Tibial nerve (tissue), 4 donors: ENCODE measurements at places on chromosomes 4 and X. TPM values are rescaled to one million over a fixed set of nuclear protein-coding genes. Genes with fewer than 3 reads are reported as not detected.

DNA sequence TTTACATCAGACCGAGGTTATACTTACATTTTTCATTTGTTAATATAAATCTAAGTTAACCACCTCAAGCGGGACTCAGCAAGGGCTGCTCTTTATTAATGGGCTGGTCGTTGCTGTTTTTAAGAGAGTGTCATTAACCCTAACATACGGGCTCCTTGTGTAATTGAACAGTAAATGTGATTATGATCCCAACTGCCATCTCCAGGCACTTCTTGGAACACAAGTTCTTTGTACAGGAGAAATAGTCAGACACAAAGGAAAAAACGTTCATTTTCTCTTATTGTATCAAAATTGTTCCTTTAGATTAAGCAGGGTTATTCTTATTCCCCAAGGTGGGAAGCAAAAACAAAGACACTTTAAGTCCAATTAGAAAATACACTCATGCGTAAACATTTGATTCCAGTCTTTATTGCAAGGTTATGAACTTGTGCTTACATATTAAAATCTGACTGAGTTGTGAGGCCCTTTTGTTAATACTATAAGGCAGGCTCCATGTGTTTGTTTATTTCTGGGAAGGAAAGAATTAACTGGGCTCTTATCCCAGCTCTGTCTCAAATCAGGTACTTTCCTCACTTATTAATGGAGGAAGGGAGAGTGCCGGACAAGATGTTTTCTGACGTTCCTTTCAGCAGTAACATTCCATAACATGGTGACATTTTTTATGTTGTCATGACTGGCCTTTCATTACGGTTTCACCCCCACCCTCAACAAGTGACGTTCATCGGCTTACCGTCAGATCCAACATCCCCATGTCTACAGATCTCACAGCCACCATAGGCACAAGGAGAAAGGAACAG lies 95.9 kb downstream of the RASL11B start:
- no peak overlapping the region for H3K27ac ChIP-seq
- no peak overlapping the region for H3K4me3 ChIP-seq
- no peaks in the 10 kb centered on the region for H3K4me1 ChIP-seq
- H3K36me3 ChIP-seq, result no peaks in the 10 kb centered on the region
- DNase-seq, result no peak
- no peaks in the 10 kb centered on the region for H3K27me3 ChIP-seq

- DNase-seq, result no peak
- no peaks in the 10 kb centered on the region for H3K4me1 ChIP-seq
- no peaks in the 10 kb centered on the region for H3K36me3 ChIP-seq
- H3K4me3 ChIP-seq, result no peak overlapping the region
These were observed 248.0 kb upstream of the KCNIP4 start for GRCh38 chr4:22196551-22196950.

DNA sequence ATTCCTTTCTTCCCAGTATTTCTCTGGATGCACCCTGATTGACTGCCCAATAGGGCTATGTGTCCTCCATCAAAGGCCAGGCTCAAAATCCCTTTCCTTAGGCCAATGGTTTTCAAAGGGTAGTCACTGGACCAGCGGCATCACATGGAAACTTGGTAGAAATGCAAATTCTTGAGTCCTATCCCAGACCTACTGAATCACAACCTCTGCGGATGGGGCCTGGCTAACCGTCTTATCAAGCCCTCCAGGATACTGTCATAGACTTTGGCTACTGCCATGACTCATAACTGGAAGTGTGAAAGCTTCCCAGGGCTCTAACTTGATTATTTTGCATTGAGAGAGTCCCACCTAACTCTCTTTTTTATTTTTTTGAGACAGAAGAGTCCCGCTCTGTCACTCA lies 71.9 kb upstream of the TFDP3 start:
- H3K36me3 ChIP-seq, result no peaks in the 10 kb centered on the region
- no peak for DNase-seq
- no peaks in the 10 kb centered on the region for H3K4me1 ChIP-seq
- no peak overlapping the region for H3K27ac ChIP-seq
- H3K4me3 ChIP-seq, result no peak overlapping the region
- H3K27me3 ChIP-seq, result no peaks in the 10 kb centered on the region

Gene PGAM4
- not detected for total RNA-seq

Gene IBSP
- total RNA-seq, result not detected
